Fibroblast of the aortic adventitia (primary cell): ENCODE measurements at places on chromosomes 6 and 20. TPM values are rescaled to one million over a fixed set of nuclear protein-coding genes. Genes with fewer than 3 reads are reported as not detected.

The TMEM74B gene
- total RNA-seq: not detected in 2 replicates

The WFDC2 gene
- total RNA-seq: not detected in 2 replicates

The CYP24A1 gene
- 0.98 TPM in 1 of 2 replicates, not detected in the other for total RNA-seq

The MYLK4 gene
- 0.72 and 0.98 TPM in 2 replicates for total RNA-seq

The SLC17A9 gene
- total RNA-seq: 0.41 and 2.0 TPM in 2 replicates

The MCHR2 gene
- not detected in 2 replicates for total RNA-seq

The AFG1L gene
- total RNA-seq: 3.7 and 6.0 TPM in 2 replicates

The WFDC5 gene
- total RNA-seq: not detected in 2 replicates

The BFSP1 gene
- 1.3 and 3.5 TPM in 2 replicates for total RNA-seq

The DEFB127 gene
- total RNA-seq: not detected in 2 replicates

The MYL9 gene
- total RNA-seq: 43.6 and 50.0 TPM in 2 replicates

The SCRT2 gene
- not detected in 2 replicates for total RNA-seq

The COL12A1 gene
- total RNA-seq: 139 and 342 TPM in 2 replicates

The NRN1 gene
- 0.65 TPM in 1 of 2 replicates, not detected in the other for total RNA-seq

The STX11 gene
- total RNA-seq: 0.16 and 3.5 TPM in 2 replicates

The GSTA2 gene
- not detected in 2 replicates for total RNA-seq

The C2 gene
- total RNA-seq: 4.4 and 48.2 TPM in 2 replicates

The SERINC1 gene
- total RNA-seq: 243 and 282 TPM in 2 replicates

The FABP7 gene
- not detected in 2 replicates for total RNA-seq

The SPATA25 gene
- 2.1 and 9.6 TPM in 2 replicates for total RNA-seq

The RAMACL gene
- 2.4 and 2.5 TPM in 2 replicates for total RNA-seq

The ATP6V1G2 gene
- 3.8 and 6.7 TPM in 2 replicates for total RNA-seq

The PREX1 gene
- total RNA-seq: 3.5 and 13.0 TPM in 2 replicates

The LRFN2 gene
- not detected in 2 replicates for total RNA-seq

The KIAA0408 gene
- 1.5 and 12.8 TPM in 2 replicates for total RNA-seq

The LY6G6D gene
- total RNA-seq: not detected in 2 replicates

The PDE7B gene
- 11.8 and 23.9 TPM in 2 replicates for total RNA-seq

The PRPH2 gene
- 0.72 and 1.3 TPM in 2 replicates for total RNA-seq

The IP6K3 gene
- total RNA-seq: not detected in 2 replicates
